GF-D8 (cell line): ENCODE measurements at places on chromosomes 12 and 14.

DNA sequence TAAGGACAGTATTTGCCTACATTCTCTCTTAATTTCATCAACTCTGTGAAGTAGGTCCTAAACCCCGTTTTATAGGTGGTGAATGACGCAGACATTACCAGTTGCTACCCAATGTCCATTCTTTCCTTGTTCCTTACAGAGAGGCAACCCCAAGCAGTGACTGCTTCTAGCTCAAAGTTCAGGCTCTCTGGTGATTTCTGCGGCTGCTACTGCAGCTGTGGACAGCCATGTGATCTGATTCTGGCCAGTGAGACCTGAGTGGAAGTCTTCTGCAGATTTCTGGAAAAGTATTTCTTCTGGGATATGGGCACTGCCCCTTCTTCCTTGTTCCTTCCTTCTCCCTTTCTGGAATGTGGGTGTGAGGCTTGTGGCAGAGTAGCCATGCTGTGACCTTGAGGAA is 82.9 kb downstream of the ARF6 start:
- no peak for DNase-seq

DNA sequence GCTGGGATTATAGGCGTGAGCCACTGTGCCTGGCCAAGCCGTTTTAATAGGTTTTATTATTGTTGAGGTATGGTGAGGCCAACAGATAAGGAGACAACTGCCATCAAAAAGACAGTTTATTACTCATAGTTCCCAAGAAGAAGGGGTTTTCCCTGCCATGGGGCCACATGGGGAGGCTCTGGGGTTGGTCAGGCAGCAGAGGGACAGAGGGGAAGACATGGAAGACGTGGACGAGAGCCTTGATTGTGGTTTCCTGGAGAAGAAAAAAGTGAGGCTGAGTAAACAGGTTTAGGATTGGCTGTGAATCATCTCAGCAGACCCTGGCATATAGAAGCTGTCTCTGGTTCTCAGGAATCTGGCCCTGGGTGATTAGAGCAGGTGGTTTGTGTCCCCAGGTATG is 69.9 kb downstream of the FOXN4 start:
- no peak for DNase-seq

GRCh38 chr12:56257491-56258067 is 605 bp downstream of the ANKRD52 start:
- no peak for DNase-seq

DNA sequence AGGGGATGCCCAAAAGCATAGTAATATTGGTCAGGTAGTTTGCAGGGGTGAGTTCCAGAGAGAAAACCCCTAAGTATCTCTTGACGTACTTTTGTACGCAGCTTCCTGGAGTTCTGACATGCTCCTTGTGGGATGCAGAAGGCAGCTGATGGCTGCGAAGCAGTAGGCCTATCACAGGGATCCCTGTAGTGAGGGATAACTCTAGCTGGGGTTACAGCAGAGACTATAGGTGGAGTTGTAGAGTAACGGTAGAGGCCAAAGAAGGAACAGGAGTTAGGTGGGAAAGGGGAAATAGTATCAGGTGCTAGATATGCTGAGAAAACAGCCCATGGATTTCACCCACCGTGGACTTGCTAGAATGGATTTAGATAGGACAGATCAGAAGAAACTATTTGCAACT is 37.3 kb downstream of the MGST1 start:
- no peak for DNase-seq

GRCh38 chr12:127363392-127363791 is 903.6 kb upstream of the TMEM132C start:
- no peak for DNase-seq

- no peak for DNase-seq
These were observed 49.3 kb upstream of the PLEKHG3 start for GRCh38 chr14:64654901-64655300.

DNA sequence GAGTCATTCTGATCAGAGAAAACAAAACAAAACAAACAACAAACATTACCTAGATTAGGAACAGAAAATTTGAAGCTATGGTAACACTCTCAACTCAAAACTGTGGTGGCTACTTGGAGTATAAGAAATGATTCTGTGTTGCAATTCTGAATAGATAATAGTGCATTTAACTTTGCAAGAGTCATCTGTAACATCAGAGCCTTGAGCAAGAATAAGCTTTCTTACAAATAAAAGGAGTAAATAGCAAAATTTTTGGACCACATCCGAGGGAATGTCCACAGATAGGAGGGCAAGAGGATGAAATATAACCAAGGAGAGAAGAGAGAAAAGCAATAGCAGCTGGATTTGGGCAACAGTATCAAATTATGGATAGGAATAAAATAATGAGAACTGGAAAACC is 1090.6 kb downstream of the SLC6A15 start:
- DNase-seq, result no peak

DNA sequence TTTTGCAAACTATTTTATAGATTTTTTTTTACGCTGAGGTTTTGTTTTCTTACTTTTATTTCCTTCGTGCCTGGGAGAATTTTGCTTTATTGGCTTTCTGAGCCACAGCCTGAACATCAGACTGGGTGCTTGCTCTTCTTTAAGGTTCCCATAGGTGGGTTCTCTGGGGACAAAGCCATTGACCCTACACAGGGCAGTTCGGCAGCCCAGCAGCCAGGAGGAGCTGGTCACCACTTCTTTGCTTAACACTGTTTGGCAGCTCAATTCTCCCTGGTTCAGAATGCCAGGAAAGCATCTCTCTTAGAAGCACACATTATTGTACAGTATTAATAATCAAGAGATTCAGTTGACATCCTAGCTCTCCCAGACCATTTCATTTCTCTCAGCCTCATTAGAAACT is 140.8 kb upstream of the NEDD1 start:
- DNase-seq, result no peak

DNA sequence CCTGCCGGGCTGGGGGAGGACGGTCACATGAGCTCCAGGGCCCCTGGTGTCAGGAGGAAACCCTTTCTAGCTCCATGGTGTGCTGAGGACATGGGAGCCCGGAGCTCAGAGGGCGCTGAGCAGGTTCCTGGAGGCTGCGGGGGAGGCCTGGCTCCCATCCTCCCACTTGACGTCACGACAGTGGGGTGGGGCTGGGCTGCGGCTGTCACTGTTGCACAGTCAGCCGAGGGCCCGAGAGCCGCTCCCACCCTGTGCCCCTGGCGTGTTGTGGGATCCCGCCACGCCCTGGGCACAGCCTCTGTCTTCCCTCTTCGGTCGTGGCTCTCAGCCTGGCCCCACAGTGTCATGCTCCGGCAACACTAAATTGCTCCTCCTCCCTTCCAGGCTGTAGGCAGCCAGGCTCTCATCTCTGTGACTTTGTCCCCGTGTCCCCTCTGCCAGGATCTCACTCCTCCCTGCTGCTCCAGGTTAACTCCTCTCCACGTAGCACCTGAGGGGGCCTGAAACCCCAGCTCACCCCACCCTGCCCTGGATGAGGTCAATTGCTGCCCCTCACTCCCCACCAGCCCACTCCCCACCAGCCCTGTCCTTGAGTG is 33.0 kb downstream of the BEGAIN start:
- DNase-seq, result no peak

DNA sequence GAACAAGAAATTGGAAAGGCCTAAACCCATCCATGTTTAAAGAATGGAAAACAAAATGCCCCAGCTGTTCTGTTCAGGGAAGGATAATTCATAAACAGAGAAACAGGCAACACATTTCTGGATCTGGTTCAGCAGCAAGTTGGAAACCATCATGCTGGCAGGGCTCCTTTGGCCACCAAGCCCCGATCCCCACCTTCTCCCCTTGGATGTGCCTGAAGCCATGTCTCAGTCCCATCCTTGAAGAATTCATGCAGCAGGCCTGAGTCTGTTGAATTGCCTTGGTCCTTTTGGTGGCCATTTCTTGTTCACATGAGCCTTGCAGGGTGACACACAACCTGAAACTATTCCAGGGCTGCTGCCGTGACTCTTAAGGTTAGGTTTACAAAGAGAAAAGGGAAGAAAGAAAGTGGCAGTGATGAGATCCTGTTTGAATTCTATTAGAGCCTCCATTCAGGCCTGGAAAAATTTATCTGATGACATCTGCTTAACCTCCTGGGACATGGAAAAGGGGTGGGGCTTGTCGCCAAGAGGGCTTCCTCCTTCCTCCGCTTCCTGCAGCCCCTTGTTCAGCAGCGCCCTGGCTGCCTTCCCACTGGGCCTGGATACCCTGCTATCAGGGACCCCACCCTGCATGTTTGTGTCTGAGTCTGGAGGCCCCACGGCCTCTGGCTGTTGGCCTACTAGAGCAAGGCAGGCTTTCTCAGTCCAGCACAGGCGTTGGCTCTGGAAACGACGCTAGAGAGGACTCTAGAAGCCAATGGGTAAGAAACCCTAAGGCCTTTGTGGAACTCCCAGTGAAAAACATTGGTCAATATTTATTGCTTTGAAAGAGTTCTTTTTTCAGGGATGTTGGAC is 341.9 kb downstream of the C12orf75 start:
- DNase-seq, result no peak

DNA sequence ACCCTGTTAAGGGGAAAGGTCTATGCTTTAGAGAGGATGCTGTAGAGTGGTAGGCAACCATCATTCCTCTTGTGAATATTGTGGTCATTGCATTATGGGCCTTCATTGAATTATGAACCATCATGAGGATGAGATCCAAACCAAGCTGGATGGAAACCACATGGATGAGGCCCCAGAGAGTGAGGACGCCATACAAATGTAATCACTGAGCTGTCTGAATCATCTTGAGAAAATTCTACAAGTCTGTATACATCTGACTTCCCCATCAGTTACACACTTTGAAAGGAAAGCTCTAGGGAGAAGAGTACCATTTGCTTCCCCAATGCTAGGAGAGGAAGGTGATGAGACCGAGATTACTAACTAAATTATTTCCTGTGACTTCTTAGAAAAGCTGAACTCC is 172.9 kb downstream of the CACNA1C start:
- DNase-seq, result no peak

DNA sequence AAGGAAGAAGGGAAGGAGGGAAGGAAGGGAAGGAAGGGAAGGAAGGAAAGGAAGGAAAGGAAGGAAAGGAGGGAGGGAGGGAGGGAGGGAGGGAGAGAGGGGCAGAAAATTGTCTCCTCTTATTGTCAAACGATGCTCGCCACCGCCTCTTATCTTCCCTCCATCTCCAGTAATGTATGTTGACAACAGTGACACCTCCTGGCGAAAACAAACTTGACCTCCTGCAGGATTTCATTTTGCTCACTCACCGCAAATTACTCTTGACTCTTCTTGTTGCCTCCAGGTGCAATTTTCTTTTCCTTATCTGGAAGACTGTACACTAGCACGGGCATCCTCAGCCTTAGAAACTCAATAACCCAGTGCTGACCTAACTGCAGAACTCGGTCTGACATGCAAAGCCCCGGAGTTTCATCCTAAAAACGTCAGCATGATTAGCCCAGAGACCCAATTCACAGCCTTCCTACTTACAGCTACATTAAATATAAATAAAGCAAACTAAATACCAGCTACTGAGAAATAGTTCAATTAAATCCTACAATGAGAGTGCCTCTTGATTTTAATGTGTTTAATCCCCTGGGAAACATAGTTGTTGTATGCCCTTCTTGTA is 512.4 kb upstream of the TMPO start:
- DNase-seq, result no peak

DNA sequence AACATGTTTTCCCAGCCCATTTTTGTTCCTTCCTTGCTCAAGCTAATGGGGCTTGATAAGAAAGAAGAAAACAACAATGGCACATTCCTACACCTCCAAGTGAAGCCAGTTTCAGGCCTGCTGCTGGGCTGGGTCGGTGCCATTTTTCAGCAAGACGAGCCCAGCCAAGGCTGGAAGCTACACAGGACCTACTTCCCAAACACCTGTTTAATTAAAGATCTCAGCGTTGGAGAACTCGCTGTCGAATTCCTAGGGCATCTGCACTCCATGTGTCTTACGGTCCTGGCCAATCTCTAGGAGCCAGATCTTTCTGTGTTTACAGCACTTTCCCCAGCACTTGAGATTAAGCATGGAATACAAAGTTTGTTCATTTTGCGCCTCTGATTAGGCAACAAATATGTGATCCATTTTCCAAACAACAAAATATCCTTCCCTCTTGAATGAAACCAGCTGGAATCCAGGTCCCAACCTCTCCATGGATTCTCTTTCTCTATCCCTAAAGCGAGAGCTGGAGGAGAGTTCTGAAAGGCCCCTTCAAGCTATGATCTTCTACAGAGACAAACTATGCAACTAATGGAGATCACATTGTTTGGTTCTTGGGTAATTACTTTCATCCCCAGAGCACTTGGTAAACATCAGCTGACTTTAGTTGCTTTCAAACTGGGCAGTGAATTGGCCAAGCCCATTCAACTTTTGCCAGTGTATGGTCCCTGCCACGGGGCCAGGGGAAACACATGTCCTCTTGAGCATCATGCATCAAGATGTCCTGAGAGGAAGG is 34.3 kb upstream of the TC2N start:
- DNase-seq, result no peak

- no peak for DNase-seq
These were observed 2.3 kb downstream of the SPPL3 start for GRCh38 chr12:120901818-120902217.

GRCh38 chr12:53947743-53948142 is 7.0 kb upstream of the HOXC12 start:
- no peak for DNase-seq

DNA sequence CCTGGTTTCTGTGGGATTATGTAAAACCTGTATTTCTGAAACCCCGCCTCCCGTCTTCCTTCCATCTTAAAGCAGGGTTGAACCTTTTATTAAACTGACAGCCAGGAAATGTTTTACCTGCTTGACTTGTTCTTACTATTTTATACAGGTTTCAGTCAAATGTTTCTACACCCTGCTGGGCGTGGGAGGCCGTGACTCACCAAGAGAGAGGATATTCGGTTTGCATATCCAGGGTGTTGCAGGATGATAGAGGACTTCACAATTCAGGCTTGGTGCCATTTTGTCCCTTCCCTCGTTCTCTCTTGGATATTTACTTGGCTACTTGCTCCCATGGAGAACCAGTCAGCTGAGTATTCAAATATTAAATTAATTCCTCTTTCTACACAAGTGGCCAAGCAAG is 69.7 kb downstream of the ARF6 start:
- DNase-seq, result no peak

GRCh38 chr12:80715713-80716249 is 931 bp upstream of the MYF5 start:
- DNase-seq, result no peak

DNA sequence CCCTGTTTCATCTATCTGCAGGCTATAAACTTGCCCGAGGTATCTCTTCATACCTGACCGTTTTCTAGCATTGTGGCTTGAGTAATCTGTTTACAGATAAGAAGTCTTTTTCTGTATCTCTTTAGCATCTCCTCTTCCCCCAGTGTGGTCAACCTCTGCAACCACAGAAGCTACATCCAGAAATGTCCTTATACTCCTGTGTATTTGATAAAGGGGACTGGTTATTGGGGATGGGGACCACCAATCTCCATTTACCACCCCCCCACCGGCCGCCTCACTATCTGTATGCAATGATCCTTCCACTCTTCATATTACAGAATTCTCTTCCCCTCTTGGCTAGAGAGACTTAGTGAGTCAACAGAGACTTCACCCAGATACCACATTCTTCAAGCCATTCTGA is 3.4 kb upstream of the RPAP3 start:
- DNase-seq, result no peak

GRCh38 chr12:69935651-69936100 is 110.6 kb downstream of the MYRFL start:
- DNase-seq, result no peak
